Activated CD4-positive, CD25-positive, alpha-beta regulatory T cell (primary cell): ENCODE measurements at places on chromosomes 1 and 21.

- no peak for DNase-seq
Observed at GRCh38 chr1:109954041-109954512, 30.5 kb upstream of the AHCYL1 start.

DNA sequence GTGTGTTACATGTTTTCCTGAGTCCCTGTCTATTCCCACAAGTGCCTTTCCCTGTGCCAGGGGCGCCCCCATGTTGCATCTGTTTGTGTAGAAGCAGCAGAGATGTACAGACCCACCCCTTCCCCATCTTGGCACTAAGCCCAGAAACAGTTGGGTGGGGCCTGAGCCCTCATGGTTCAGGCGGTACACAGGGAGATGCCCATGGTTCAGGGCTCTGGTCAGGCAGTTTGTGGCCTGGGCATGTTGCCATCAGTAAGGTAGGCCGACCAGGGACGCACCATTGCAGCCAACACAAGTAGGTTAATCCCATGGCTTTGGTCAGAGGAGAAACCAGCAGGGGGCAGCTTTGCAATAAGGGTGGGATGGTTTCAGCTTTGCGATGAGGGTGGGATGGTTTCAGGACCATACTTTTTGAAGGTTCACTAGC is 914 bp upstream of the ADGRB2 start:
- no peak for DNase-seq

GRCh38 chr1:226066415-226067078 is 4.0 kb downstream of the H3-3A start:
- no peak for DNase-seq

GRCh38 chr1:147750618-147751217 is 9.7 kb downstream of the GJA5 start:
- no peak for DNase-seq

GRCh38 chr1:168480997-168481396 is 62.8 kb downstream of the XCL2 start:
- DNase-seq, result no peak

GRCh38 chr1:228408041-228408868 is 1.6 kb upstream of the TRIM11 start:
- DNase-seq, result no peak

GRCh38 chr1:67687198-67687545 is 2.2 kb downstream of the GADD45A start:
- DNase-seq, result no peak

GRCh38 chr1:154791292-154792166 is 78.6 kb downstream of the KCNN3 start:
- peak; percentile 44 for DNase-seq

GRCh38 chr21:41570791-41571355 is 62.9 kb upstream of the TMPRSS2 start:
- DNase-seq, result no peak

GRCh38 chr1:242447689-242448088 is 76.8 kb downstream of the PLD5 start:
- no peak for DNase-seq

DNA sequence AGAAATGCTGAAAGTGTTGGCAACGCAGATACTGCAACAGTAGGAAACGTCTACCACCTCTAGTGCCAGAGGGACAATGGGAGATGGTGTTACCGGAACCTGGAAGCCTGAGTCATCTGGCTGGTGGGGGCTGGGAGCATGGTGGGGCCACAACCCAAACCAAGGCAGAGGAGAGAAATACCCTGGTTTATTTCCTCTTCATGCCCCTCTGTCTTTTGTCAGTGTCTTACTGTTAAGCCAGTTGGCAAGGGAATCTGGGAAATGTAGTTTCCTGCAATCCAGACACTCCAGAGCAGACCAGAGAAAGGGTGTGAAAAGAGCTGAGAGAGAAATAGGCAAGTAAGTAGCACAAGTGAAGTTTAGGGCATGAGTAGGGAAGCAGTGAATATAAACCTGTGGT is 14.8 kb downstream of the DNTTIP2 start:
- DNase-seq, result no peak
